ENCODE measurements at places on chromosomes 3 and 15.

- peak; percentile 68 for DNase-seq
Observed at GRCh38 chr3:139173372-139174108, 128.8 kb upstream of the PRR23C start.

DNA sequence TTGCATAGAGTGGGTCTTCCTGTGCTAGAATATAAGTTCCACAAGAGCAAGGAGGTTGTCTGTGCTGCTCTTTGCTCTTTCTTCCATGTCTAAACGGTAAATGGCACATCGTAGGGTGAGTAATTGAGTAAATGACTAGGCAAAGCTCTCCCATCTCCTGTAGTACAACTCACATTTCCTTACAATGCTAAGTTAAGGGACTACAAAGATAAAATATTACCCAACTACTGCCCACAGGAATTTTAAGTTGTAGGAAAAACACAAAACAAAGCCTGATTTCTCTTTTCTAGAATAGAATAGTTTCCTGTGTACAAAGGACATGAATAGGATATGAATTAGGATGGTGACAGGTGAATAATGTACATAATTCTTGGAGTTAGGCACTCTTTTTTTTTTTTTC is 19.9 kb upstream of the LRIG1 start:
- no peak for DNase-seq

- peak; percentile 49 for DNase-seq
Observed at GRCh38 chr3:108183181-108183580, 39.0 kb downstream of the IFT57 start.

DNA sequence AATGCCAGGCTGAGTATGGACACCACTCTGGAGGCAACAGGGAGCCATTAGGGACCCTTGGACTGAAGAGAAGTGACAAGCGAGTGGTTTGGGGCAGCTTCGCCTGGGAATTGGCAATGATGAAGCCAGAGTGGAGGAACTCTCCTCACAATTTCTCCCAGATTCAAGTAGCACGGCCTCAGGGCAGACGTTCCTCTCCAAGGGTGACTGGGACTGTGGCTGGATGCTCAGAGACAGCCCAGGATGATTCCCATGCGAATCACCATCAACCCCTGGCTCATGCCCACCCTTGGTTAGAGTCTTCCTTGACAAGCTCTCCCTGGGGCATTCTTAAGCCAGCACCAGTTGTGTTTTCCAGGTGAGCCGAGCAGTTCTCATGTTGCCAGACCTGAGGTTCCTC is 16.3 kb upstream of the DOCK3 start:
- DNase-seq, result peak; percentile 31

DNA sequence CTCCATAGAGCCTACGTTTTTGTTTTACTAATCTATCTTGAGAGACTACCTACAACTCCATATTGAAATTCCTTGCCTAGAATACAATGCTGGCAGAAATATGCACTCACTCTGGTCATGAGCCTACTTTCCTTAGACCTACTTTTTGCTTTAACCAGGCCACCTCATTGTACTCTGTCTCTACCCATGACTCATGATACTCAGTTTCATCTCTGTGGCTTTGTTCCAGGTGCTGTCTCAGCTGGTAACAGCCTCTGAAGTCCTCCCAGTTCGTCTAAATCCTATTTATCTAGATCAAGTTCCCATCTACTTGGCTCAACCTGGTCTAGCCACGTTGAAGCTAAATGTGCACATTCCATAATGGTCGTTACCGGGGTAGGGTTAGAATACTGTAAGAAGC is 536.4 kb downstream of the RSL24D1 start:
- DNase-seq, result no peak

- no peak for DNase-seq
Observed at GRCh38 chr15:82862886-82863285, 53.5 kb downstream of the WHAMM start.

DNA sequence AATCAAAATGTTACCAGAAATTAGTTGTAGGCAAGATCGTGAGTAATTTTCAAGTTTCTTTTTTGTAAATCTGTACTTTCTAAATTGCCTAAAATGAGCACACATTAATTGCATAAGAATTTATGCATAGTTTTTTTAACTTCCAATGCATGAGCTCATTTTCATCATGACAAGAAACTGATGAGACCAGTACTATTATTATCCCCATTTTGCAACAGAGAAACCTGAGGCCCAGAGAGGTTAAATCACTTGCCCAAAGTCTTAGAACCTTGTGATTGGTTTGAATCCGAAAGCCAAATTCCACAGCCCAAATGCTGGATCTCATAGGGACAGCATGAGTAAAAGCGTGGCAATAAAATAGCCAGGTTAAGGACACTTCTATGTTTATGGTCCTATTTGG is 274.7 kb downstream of the ERC2 start:
- DNase-seq, result no peak

DNA sequence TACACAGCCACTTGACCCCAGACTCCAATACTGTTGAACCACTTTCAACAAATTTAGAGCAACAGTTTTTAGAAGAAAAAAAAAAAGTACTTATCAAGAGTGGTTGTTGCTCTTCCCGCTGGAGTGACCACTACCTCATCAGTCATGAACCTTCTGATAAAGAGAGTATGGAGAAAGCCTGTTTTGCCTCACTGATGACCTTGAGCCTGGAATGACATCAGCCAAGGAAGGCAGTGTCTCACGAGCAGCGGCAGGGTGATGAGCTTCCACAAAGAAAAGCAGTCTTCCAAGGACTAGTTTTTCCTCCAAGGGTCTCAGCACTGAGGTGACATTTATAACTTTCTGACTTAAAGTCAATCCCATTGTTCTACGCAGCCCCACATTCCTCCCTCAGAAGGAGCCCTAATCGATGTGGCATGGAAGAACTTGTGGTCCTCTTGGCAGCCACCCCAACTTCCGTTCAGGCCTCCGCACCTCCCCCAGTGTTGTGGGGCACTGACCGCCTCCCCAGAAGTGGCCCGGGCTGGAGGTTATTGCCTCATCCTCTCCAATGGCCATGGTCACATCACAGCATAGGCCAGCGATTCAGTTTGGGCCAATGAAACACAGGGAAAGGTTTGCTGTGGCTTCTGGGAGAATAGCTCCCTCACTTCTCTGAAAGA is 1.8 kb upstream of the CYP11A1 start:
- no peak for DNase-seq

DNA sequence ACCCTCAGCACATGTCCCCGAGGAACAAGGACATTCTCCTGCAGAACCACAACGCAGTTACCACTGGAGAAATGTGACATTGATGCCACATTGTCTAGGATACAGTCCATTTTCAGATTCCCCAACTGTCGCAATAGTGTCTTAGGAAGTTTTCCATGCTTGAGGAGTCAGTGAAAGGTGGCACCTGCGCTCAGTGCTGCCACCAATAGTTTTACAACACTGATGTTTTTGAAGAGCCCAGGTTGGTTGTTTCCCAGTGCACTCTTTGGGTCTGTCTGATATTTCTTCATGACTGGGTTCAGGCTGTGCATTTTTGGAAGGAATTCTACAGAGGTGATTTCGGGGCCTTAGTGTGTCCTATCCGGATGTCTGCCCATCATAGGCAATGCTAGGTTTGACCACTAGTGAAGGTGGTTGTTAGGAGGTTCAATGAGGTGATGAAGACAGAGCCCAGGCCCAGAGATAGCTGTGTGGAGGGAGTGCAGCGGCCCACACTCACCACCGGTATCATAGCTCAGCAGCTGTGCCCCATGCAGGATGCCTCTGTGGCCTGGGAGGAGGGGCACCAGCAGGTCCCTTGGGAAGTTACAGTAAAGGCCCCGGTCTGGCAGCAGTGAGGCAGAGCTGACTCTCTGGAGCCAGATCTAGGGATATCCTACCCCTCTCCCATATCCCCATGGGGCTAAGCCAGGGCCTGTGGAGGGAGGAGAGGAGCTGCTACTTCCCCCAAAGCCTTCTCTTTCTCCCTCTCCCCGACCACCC is 96.6 kb downstream of the DNAJB8 start:
- no peak for DNase-seq

DNA sequence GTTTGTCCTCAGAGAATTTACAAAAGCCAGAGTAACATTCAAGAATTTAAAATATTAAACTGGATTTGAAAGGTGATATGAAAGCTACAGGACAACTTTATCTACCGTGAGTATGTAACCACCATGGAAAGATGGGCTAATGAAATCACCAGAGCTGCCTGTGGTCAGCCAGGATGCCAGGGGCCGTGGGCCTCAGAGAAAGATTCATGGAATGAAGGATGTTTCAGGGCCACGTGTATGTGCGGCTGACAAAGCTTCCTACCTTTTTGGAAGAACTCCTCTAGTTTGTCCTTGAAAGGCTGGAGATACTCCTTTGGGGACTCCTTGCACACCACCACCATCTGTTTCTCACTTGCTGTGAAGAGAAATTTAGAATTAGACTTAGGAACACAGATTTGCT is 138.9 kb downstream of the GREM1 start:
- DNase-seq, result no peak

- peak; percentile 70 for DNase-seq
Observed at GRCh38 chr3:61560517-61561373, 626 bp upstream of the PTPRG start.

DNA sequence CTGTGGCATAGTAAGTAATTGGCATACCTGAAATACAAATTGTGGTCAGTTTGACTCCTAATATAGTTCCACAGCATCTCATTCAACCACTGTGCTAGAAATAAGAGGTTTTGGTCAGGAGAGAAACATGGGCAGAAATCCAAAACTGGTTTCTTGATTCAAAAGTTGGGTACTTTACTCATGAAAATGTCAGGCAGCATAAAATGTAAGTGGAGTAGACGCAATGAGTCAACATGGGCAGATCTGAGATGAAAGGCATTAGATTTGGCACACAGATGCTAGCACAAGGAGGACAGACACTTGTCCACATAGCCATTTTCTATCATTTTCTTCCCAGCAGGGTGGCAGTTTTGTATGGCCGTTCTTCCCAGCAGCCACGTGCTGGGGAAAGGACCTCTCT is 255.8 kb upstream of the CDIN1 start:
- DNase-seq, result no peak

- DNase-seq, result no peak
Observed at GRCh38 chr15:77697893-77698292, 65.2 kb upstream of the LINGO1 start.

DNA sequence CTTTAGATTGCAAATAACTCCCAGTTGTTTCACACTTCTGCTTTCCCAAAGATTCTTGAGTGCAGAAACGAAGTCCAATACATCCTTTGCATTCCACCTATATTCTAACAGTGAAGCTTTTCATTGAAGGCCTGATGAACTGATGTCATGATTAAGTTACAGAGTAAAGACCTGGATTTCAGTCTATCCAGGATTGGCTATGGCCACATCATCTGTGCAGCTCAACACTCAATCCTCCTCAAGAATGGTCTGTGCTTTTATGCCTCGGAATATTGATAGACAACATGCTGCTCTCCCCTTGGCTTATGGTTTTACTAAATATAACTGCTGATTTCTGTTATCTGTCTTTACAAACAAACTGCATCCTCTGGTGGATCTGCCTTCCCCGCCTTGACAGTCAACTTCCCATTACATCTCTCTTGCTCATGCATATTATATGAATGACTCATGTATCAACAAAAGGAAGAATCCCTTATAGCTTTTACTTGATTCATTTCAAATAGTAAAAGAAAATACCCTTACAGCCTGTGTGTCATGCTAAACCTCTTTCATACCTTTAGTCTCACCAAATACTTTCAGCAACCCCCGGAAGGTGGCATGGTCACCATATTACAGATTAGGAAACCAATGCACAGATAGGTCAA is 59.5 kb downstream of the SCN11A start:
- peak; percentile 33 for DNase-seq

DNA sequence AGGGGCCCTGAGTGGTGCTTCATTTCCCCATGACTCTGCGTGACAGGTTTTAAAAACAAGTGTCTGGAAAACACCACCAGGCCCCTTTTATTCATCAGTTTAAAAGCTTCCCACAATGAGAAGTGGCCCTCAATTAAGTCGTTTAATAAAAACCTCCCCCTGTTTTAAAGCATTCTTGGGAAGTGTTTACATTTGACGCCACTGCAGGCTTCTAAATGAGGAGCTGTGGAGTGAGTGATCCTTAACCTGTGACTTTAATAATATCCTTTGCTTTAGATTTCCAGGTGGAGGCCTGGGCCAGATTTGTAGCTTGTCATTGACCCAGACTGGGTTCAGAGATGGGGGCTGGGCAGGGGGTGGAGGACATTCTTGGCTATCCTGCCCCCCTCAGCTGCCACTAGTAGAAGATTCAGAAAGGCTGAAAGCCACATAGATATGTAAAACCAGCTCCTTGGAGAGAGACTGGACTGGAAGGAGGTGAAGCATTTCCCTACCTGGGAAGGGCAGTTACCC is 11.3 kb downstream of the CGNL1 start:
- no peak for DNase-seq

- no peak for DNase-seq
Observed at GRCh38 chr15:43249236-43249635, 17.5 kb downstream of the TGM5 start.

GRCh38 chr3:47645551-47645950 is 66.9 kb upstream of the CSPG5 start:
- DNase-seq, result no peak

DNA sequence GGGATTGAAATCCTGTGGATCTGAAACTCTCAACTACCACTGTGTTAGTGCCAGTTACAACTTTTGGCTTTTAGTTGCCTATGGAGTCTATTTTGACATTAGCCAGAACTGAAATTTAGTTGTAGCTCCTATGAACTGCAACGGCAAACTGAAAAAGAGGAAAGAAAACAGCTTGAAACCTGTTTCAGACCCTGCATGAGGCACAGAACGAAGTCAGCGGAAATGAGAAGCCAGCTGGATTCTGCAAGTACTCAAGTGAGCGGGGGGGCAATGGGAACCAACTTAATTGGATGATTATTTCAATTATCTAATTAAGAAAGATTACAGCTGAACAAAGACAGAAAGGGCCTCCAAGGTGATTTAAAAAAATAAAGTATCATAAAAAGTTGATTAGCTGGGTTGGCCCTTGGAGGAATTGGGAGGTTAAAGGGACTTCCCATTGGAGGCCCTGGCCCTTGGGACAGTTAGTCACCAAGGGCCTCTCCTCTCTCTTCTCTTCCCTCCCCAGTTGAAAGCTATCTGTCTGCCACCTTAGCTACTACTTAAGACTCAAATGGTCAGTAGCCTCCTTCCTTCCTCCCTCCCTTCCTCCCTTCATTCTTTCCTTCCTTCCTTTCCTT is 352.1 kb downstream of the SHQ1 start:
- DNase-seq, result no peak

DNA sequence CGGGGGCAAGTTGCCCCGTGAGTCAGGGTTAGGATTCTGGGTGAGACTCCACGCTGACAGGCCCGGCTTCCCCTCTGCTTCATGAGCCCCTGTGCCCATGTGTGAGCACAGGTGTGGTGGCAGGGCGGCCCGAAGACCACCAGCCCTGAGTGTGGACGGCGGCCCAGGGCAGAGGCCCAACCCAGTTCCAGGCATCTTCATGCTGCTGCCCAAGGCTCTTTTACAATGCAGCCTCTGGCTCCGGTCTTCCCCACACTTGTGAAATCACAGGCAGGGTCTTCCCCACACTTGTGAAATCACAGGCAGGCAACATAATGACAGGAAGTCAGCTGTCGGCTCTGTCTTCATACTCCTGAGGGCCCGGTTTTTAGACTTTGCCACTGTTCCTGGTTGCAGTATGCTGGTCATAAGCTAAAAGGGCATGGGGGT is 78.8 kb downstream of the AAGAB start:
- peak; percentile 54 for DNase-seq

GRCh38 chr15:28022181-28022580 is 76.9 kb downstream of the OCA2 start:
- no peak for DNase-seq
